Stimulated activated CD4-positive, alpha-beta T cell treated with anti-CD3 and anti-CD28 coated beads, Interleukin-1b, Interleukin-23, amount 100 ng/mL, for 48 hours (primary cell): ENCODE measurements at places on chromosomes 3 and 15.

DNA sequence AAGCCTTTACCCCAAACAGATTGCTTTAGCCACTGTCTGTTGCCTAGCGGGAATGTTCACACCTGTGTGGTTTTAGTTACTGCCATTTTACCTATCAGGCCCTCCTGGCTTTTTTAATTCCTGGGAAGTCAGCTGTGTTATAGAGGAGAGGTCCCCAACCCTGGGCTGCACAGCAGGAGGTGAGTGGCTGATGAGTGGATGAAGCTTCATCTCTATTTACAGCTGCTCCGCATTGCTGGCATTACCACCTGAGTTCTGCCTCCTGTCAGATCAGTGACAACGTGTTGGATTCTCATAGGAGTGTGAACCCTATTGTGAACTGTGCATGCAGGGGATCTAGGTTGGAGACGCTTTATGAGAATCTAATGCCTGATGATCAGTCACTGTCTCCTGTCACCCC, 127.0 kb downstream of the MBNL1 start:
- no peak for DNase-seq

- DNase-seq, result no peak
Measured at GRCh38 chr3:120650311-120650710, 31.7 kb downstream of the HGD start.

DNA sequence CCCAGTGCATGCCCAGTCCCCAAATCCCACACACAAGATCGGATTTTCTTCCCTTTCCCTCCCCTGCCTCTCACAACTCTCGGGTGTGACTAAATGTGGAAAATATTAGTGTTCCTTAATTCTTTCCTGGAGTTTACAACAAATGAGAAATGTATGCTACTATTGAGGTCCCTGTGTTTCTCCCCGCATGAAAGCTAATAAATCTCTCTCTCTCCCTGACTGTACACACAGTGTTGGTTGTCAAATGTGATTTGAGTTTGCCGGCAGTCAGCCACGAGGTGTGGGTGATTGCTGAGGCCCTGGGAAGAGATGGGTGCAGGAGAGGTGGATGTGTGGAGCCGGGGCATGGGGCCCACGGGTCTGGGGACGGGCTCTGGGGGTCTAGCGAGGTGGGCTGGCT, 161.4 kb upstream of the IQSEC1 start:
- DNase-seq, result no peak

DNA sequence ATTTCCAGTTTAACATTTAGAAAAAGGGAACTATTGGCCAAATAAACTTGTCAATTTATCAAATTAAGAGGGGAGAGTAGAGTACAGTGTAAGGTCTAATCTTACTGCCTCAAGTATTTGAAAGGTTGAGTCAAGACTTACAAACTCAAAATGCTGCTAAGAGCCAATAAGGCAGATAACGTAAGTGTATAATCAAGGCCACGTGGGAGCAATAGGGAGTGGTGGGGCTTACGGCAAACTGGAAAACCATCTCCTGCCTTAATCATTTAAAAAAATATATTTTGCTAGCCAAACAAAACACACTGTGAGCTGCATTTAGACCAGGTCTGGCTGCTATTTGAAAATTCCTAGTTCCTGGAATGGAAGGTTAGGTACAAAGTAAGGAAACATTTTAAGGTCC, 107.3 kb upstream of the FRMD4B start:
- DNase-seq, result no peak

GRCh38 chr15:64010719-64011118, 35.6 kb downstream of the DAPK2 start:
- DNase-seq, result peak; percentile 87

DNA sequence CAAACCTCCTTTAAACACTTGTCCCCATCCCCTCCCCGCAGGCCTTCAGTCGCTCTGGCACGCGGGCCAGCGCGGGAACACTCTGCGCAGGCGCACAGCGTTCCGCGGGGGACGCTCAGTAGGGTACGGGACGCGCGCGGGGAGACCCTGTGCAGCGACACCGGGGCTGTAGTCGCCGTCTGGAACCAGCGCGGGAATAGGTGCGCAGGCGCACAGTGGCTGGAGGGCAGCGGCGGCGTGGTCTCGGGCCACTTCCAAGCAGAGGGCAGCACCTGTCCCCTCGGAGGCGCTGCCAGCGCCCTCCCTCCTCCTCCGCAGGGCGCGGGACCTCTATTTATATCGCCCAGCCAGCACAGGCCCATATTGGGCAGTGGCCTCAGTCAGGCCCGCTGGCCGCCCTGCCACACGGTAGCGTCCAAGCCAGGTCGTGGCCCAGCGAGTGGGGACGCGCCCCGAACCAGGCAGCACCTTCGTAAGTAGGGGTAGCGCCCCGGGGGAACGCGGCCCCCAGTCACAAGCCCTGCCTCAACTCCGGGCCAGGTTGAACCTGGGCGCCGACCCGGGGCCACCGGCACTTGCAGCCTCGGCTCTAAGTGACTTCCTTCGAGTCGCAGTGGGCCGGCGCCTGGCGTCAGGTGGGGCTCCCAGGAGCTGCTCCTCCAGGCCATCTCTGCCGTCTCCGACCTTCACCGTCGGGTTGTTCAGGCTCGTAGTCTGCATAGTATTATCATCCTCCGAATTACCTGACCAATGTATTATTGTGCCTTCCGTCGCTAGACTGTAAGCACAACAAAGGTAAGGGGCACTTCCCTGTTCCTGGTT, at the start of gene KBTBD12:
TSS of gene KBTBD12 (plus strand) at position 118 of the 822 bp plus-strand sequence. CDS start 7,830 bp downstream, outside the sequence.
- DNase-seq, result no peak
